Left renal cortex interstitium (tissue), 4 donors: ENCODE measurements at places on chromosomes 5 and 9.

DNA sequence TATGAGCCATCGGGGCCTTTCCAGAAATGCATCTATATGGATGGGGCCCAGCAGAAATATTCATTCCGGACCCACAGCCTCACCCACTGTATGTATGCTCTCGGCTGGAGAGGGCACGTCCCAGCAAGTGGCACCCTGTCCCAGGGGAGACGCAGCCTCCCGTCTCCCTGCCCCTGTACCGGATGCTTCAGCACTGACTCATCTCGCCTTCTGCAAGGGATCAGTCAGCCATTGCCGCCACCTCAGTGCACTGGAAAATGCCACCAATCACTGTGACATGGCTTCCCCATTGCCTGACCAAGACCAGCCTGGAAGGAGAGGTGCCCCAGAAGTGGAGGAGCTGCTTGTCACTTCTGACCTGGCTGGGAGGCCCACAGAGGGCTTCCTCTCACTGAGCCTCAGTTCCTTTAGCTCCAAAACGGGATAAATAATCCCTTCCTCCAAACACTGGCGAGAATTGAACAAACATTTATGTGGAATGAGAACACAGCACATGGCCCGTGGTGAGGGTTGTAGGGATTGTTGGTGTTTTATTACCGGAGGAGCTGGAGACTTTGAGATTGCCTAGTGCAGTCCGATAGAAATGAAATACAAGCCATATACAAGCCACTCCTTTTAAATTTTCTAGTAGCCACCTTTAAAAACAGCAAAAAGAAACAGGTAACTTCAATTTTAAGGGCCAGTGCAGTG lies 43.9 kb upstream of the ORM1 start:
- no peak for DNase-seq

DNA sequence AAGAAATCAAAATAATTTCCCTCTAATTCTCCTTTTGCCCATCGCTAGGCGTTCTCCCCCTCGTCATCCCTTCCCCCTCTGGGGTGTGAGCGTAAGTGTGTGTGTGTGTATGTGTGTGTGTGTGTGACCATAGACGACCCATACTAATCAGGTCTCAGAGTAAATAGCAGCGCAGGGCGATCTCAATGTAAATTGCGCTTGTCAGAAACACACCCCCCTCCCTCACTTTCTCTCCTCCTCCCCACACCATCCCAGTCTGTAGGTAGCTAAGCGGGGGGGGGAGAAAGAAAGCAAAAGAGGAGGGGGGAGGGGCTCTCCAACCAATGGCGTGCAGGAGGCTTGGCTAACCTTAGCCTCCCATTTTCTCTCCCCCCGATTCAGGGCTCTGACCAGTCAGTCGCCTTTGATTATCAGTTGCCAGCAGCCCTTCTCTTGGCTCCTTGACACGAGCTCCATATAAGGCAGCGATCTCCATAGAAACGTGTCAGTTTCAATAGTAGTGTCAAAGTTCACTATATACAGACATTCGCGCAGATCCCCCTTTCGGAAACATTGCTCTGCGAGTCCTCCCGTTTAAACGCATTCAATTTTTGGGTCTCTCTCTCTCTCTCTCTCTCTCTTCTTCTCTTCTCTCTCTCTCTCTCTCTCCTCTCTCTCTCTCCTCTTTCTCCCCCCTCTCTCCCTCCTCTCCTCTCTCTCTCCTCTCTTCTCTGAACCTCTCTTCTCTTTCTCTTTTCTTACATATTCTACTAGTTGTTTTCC lies at the start of gene NR2F1:
Gene NR2F1 (plus strand): TSS at position 546 of the 762 bp plus-strand sequence. CDS start 1,802 bp downstream, outside the sequence.
- DNase-seq: peak; percentile 97

- DNase-seq: no peak
These were observed 505 bp downstream of the RPS14 start for GRCh38 chr5:150448952-150449516.

DNA sequence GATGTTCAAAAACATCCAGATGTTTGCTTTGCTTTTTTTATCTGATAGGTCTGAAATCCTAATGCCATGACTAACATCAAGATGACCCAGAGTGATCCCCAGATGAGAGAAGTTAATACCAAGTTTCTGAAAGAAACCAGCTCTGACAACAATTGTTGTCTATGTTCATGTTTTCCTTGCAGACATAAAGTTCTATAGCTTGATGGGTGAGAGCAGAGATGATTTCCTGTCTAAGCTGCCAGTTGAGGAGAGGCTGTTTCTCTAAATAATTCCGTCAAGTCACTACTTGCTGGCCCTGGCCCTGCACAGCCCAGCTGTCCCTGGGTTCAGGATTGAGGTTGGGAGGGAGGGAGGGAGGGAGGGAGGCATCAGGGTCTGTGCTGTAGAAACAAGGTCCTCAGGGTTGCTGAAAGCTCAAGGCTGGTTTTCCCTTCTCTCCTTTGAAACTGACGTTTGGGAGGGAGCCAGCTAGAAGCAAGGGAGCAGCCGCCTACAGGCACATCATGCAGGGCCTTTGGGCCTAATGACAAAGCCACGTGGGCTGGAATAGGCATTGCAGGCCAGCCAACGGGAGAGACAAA lies 3.9 kb downstream of the SPARC start:
- DNase-seq: no peak

GRCh38 chr9:126336736-126337325 lies 10.2 kb downstream of the MVB12B start:
- no peak for DNase-seq

DNA sequence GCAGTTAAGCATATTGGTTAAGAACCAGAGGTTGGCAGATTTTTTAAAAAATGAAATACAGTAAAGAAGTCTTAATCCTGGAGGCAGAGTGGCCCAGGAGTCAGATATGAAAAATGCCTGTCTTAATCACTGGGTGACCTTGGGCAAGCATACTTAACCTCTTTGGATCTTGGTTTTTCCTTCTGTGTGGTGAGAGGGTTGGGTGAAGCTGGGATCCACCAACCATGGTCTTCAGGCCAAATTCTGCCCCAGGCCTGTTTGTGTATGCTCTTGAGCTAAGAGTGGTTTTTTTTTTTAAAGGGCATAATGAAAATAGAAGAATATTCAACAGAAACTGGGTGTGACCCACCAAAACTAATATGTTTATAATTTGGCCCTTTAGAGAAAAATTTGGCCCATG lies 20.0 kb upstream of the TEX48 start:
- DNase-seq: no peak

GRCh38 chr5:14222206-14222605 lies 79.1 kb downstream of the TRIO start:
- DNase-seq: no peak

DNA sequence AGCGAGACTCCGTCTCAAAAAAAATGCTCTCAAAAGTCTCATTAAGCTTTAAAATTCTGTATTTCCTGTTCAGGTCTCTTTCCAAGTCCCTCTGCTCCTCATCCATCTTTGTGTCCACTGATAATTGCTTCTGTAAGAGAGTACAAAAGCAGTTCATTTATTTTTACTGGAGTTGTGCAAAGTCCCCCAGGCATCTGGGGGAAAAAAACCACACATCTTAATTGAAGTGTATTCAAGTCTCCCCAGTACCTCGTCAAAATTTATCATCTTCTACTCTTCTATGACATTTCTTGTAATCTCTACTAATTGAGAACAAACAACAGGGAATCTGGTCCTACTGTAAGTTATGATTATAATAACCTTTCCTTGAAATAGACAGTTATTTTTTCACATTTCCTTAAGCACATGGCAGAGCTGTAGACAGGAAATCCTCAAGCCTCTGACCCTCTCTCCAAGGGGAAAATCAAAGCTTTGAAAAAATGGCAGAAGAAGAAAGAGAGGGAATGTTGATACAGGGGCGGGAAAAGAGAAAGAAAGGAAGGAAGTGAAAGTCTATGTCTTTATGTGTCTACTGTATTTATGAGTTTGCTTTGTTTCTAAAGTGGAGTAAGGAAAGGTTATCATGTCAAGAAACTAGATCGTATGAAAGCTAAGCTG lies 51.5 kb downstream of the RAI14 start:
- DNase-seq: no peak
